CD4-positive, alpha-beta T cell (primary cell): ENCODE measurements at places on chromosomes 2 and 18. TPM values are rescaled to one million over a fixed set of nuclear protein-coding genes. Genes with fewer than 3 reads are reported as not detected.

DLX1 gene
- total RNA-seq = not detected

CACNB4 gene
- total RNA-seq = 0.14 TPM

GREB1 gene
- 0.31 TPM for total RNA-seq

ELOA2 gene
- not detected for total RNA-seq

ZSWIM2 gene
- not detected for total RNA-seq

INO80D gene
- total RNA-seq = 45.3 TPM

SLC11A1 gene
- total RNA-seq = 6.3 TPM

GPAT2 gene
- total RNA-seq = 1.3 TPM
